ENCODE measurements at places on chromosomes 12 and 14.

DNA sequence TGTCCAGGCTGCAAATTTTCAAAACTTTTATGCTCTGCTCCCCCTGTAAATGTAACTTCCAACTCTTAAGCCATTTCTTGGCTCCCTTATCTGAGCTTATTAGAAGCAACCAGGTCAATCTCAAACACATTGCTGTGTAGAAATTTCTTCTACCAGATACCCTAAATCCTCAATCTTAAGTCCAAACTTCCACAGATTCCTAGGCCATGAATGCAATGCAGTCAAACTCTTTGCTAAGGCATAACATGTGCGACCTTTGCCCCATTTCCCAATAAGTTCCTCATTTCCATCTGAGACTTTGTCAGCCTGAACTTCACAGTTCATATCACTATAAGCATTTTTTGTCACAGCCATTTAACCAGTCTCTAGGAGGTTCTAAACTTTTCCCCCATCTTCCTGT lies 64.5 kb downstream of the TMTC3 start:
- no peak for DNase-seq

DNA sequence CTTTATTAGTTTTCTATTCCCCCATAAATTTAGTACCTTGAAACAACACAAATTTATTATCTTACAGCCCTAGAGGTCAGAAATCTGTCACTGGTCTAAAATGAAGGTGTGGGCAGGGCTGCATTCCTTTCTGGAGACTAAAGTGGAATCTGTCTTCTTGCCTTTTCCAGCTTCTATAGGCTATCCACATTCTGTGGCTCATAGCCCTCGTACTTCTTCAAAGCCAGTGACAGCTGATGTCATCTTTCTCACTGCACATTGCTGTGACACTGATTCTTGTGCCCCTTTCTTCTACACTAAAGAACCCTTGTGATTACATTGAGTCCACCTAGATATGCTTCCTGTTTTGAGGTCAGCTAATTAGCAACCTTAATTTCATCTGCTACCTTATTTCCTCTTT lies 23.2 kb upstream of the DCN start:
- no peak for DNase-seq

- DNase-seq: no peak
Measured at GRCh38 chr12:870378-870777, 79.1 kb downstream of the RAD52 start.

- no peak for DNase-seq
Measured at GRCh38 chr12:12811343-12811742, 1.8 kb upstream of the DDX47 start.

DNA sequence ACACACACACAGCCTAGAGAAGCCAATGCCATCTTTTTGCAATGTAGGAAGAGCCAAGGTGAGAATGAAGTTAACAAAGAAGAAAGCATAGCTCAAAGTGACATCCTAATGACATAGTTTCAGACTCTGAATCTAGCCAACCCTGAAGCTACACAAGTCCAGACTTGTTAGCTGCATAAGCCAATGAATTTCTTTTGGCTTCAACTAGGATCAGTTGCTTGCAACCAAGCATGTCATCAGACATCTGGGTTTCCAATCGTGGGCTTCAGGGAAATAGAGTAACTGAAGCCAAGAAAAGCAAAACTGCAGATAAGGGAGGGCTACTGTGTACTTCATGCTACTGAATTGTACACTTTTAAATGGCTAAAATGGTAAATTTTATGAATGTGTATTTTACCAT lies 4.4 kb upstream of the GPHN start:
- DNase-seq: no peak

DNA sequence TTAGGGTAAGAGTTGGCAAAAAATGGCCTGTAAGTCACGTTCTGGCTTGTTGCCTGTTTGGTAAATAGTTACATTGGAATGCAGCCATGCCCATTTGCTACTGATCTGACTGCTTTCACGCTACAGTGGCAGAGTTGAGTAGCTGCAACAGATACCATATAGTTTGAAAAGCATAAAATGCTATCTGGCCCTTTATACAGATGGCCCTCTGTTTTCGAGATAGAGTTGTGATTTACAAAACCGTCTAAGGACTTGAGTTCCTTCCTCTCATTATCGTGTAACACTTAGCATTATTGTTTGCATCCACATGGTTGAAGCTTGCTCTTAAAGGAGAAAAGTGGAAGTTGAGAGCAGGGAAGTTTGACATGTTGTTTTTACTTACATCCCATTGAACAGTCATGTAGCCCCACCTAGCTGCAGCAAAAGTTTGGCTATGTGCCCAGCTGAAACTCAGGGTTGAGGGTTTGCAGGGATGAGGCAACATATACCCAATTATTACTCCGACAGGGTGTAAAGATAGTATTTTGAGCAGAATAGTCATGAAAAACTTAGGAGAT lies 11.3 kb upstream of the SCFD1 start:
- DNase-seq: no peak
